Right forelimb (tissue), 1 donor: ENCODE measurements at places on chromosomes 5 and 9.

GRCh38 chr5:8923526-8923925, 622.3 kb downstream of the SEMA5A start:
- DNase-seq, result no peak

DNA sequence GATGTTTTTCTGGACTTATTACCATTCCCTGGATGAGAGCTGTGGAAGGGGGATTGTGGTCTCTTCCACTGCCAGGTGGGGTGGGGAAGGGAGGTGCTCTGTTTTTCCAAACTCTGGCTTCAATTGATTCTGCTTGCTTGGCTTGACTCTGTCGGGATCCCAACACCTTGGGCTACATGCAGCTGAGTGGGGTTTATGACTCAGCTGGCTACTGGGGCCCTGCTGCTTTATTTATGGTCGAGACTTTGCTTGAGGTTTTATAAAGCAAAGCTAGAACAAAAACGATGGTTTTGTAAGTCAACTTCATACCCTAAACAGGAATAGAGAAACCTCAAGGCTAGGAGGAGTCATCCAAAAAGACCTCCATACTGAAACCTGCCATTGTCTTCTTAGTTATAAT, 76.3 kb downstream of the AOPEP start:
- DNase-seq, result peak; percentile 54

GRCh38 chr9:121233906-121234831, 32.5 kb upstream of the RAB14 start:
- DNase-seq, result no peak

DNA sequence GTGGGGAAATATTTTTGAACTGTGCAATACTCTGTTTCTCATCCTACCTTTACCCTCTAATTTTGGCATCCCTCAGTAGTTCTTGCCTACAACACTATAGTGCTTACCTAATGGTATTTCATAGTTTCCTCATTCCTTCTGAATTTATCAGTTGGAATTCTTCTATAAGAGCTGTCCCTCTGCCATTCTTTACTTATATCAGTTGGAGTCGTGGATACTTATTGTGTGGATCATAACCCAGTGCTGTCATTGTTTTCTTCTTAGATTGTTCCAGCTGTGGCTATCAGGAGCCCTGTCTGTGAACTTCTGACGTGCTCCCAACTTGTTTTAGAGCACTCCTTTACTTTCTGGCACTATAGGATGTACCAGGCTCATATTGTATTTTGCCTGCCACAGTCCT, 146.1 kb upstream of the OTULINL start:
- DNase-seq, result no peak

GRCh38 chr5:34684281-34684979, 28.3 kb downstream of the RAI14 start:
- peak; percentile 62 for DNase-seq

GRCh38 chr9:136697146-136697820, 10.0 kb upstream of the AGPAT2 start:
- no peak for DNase-seq

DNA sequence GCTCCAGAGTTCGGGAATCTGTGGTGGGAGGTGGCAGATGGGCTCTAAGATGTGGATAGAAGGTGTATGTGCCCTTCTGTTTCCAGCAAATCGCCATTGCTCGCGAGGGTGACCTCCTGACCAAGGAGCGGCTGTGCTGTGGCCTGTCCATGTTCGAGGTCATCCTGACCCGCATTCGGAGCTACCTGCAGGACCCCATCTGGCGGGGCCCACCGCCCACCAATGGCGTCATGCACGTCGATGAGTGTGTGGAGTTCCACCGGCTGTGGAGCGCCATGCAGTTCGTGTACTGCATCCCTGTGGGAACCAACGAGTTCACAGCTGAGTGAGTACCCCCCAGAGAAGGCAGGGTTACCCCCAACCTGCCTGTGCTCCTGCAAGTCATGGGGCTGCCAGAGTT, 70.9 kb upstream of the NIPAL4 start:
- no peak for DNase-seq
